ENCODE measurements at places on chromosomes 16 and 17.
A peak's percentile ranks its signal among the peaks of the same experiment; 100 is the strongest.

DNA sequence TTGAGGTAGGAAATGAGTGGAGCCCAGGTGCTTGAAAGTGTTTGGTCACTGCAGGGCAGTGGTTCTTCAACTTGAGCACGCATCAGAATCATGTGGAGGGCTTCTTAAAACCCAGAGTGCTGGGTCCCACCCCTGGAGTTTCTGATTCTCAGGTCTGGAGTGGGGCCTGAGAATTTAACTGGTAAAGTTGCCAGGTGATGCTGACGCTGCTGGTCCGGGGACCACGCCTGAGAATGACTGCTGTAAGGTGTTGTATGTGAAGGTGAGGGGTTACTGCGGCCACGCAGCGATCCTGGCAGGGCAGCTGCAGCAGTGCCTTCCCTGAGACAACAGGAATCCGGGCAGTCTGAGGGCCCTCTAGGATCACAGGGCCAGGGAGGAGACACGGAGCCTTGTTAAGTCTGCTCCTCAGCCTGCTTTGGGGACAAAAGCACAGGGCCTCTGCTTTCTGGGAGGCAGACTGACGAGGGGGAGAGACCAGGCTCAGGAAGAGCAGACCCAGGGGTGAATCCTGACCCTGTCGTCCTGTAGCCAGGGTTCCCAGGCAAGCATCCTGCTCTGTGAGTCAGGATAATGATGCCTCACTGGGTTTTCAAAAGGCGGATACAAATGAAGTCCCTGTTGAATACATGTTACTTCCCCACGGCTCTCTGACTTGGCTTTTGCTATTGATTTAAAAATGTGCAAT, 16.2 kb downstream of the CCDC42 start:
- no peak for DNase-seq

DNA sequence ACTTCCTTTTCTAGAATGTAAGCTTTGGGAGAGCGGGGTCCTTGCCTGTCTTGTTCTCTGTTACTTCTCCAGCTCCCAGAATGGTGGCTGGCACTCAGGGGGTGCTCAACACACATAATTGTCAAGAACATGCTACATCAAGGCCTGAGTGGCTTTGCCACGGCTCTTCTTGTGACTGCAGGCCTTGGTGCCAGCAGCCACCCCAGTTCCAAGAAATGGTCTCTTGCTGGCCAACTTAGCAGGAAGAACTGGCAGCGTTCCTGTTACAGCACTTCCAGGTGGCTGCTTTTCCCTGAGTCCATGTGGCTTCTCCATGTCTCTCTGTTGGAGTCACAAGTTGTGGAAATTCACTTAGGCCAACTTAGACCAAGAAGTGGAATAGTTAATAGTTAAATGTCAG, 36.1 kb downstream of the PRKCB start:
- DNase-seq = no peak

- no peak for DNase-seq
Observed at GRCh38 chr17:73924909-73925186, 278.6 kb upstream of the RPL38 start.

DNA sequence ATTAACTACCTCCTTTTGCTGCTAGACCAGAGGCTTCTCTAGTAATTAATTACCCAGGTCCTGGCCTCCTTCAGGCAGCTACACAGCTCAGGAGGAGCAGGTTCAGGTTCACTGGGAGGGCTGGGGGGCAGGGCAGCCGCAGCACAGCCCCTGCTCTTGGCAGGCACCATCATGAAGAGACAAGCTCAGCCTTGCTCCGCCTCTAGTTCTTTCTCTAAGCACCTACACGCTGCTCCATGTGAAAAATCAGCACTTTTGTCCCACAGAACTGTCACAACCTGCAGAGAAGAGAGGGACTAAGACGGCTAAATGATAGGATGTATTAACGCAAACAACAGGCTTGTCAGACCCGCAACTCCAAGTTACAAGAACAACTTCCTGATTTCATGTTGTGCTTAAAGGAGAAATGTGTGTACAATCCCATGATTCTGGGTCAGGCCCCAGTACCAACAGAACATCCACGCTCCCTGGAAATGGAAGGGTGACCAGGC, 53.4 kb downstream of the GRB2 start:
- no peak for DNase-seq

- DNase-seq = no peak
Observed at GRCh38 chr16:57500578-57501111, 14.4 kb upstream of the DOK4 start.

GRCh38 chr17:42817866-42818265, 6.2 kb downstream of the BECN1 start:
- no peak for DNase-seq

GRCh38 chr17:32660496-32660985, 173.7 kb downstream of the CDK5R1 start:
- DNase-seq = no peak

DNA sequence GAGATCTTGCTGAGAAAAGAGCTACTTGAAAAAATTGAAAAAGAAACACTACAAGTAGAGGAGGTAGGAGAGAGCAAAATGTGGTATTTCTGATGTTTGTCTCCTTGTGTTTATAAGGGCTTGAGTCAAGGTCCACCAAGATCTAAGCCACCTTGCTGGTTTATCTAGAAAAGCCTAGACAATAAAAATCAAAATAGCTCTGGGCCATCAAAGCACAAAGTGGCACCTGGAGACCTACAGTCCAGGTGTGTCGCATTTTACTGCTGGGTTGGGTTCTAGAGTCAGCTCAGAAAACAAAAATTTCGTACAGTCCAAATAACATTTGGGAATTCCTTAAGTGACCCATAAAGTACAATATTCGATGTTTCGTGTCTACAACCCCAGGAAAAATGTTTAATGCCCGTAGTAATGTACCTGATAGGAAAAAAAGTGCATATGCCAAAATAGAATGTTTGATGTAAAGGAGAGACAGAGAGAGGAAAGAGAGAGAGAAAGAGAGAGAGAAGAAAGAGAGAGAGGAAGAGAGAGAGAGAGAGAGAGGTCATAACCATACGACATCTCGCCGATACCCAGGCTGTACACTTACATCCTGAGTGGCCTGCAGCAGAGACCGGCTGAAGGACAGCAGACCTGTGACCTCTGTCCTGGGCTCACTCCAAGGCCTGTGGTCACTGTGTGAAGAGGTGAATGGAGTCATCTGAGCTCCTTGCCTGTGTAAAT, 27.1 kb downstream of the PRSS54 start:
- DNase-seq = no peak

DNA sequence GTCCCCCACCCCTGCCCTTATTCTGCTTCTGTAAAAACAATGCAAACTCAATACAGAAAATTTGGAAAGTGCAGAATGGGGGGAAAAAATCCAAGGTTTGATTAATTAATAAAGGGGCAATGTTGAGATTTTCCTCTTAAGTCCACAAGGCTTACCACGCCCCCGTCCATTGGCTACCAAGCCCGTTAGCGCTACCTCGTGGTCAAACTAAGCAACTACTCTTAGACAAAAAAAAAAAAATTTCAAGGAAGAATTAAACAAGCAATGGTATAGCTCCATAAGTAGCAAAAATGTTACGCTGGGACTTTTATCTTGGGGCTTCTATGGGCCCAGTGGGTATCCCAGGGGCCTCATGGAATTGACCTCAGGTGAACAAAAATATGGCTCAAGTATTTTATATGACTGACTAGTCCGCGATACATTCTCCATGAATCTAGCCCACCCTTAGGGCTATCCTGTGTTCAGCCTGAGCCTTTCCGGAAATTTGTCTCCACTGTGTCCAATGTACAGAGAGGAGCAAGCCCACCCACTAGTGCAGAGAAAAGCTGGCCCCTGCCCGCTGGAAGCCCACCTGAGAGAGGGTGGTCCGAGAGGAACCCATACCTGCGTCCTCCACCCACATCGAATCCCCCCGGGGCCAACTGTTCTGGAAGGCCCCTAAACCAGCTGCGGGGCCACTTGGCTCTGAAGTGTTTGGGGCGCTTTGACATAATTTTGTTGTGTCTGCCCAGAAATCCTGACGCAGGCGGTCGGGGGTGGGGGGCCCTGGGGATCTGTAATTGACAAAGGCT, 19.1 kb upstream of the TEX2 start:
- peak; percentile 33 for DNase-seq

GRCh38 chr17:67262435-67263117, 17.6 kb upstream of the HELZ start:
- no peak for DNase-seq

DNA sequence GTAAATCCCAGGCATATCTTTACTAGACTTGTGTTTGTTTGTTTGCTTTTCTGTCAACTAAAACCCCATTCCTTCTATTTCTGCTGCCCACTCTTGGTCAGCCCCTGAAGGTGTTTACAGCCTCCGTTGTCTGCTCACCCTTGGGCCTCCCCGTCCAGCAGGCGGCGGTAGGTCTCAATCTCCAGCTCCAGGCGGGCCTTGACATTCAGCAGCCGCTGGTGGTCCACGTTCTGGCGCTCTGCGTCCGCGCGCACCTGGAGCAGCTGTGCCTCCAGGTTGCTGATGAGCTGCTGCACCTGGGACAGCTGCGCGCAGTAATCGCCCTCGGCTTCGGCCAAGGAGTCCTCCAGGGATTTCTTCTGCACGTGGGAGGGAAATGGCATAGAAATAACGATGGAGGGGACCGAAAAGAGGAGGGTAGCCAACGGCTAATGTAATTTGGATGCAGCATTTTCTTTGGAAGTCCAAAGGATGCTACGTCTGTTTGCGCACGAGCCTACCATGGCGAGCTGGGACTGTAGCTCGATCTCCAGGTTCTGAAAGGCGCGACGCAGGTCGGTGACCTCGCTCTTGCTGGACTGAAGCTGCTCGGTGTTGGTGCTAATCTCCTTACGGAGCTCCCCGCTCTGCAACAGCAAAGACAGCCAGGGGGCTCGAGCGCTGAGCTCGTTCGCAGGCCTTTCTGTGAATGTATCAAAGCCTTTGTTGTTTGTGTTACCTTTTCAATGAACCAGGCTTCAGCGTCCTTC, 3.9 kb downstream of the KRT12 start:
- no peak for DNase-seq

- DNase-seq = no peak
Observed at GRCh38 chr17:50265690-50266315, 8.5 kb upstream of the TMEM92 start.

- DNase-seq = no peak
Observed at GRCh38 chr17:80832266-80832676, 159.4 kb upstream of the CHMP6 start.

- DNase-seq = no peak
Observed at GRCh38 chr16:15856182-15856581, 646 bp downstream of the MYH11 start.

DNA sequence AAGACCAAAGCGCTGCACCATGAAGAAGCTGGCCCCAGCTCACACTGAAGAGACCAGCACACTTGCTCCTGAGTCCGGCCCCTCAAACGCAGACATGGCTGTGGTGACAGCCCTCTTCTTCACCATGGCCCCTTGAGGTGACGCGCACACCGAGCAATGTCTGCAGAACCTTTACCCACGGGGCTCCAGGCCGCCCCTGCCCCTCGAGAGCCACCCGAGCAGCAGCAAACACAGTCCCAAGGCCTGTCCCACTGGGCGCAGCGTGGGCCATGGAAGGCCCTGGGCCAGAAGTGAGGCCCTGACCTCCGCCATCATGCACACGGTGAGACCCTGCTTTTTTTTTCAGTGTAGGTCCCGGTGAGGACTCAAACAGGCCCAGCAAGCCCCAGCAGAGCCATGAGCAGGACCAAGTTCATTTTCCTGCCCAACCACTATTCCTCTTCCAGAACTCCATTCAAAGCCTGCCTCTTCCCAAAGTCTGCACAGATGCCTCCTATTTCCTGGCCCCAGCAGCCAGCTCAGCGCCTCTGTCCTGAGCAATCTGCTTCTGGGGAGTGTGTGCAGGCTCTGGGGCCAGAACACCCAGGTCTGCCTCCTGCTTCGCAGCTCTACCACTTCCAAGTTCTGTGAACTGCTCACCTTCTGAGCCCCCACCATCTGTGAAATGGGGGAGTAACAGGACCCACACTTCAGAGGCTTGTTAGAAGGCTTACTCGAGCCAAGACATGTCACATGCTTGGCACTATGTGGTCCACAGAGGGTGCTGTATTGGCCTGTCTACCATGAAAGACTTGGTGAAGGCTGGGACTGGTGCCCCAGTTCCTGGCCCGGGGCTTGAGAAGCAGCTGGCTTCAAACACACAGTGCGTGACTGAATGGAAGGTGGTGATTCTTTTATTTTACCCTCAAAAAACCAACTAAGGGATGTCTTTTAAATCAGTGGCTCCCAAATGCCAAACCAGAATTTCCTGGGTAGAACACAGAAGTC, 35.7 kb upstream of the GSG1L start:
- no peak for DNase-seq

DNA sequence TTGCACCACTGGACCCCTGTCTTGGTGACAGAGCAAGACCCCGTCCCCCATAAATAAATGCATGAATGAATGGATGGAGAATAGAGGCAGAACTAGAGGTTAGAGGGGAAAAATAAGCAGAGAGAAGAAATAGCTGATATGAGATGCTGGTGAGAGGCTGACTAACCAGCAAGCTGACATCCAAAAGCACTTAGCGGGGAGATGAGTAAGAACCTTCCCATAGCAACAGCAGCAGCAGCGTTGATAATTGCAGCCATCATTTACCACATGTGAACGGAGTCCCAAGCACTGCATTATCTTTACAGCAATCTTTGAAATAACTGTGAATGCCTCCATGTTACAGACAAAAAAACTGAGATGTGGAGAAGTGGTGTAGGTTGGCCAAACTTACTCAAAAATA, 777.3 kb upstream of the EEF2KMT start:
- no peak for DNase-seq

DNA sequence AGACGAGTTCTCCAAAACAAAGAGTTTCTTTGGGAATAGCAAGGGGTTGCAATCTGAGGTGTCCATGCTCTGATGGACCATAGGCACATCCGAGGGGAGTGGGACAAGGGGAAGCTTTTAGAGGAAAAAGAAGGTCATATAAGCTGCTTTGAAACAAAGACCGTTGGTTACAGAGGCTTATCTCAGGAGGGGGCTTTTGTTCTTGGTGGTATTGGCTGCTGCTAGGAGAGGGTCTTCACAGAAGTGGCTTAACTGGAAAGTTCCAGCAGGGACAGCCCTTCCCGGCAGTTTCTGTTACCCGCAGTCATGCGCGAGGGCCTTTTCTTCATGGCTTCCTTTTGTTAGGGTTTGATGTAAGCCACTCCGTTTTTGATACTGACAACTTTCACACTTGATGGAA, 76.0 kb downstream of the RAP1GAP2 start:
- no peak for DNase-seq

GRCh38 chr16:22739077-22739476, 74.9 kb upstream of the HS3ST2 start:
- DNase-seq = no peak

GRCh38 chr17:48037838-48038323, 284 bp upstream of the COPZ2 start:
- no peak for DNase-seq

DNA sequence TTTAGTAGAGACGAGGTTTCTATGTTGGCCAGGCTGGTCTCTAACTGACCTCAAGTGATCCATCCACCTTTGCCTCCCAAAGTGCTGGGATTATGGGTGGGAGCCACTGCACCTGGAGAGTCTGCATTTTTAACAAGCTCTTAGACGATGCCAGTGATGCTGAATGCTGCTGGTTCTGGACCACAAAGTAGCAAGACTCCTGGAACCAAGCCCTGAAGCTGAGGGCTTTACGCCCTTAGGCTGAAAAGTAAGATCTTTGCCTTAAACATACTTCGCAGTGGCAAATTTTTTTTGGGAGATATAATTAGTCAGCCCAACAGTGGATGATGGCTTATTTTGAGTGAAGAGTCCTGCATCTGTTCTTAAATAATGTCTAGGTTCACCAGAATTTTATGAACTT, 14.0 kb downstream of the METTL9 start:
- DNase-seq = no peak
